NCI-H1092 treated with DMSO at 0.1 percent for 48 hours (cell line): ENCODE measurements at places on chromosomes 5 and 9.

DNA sequence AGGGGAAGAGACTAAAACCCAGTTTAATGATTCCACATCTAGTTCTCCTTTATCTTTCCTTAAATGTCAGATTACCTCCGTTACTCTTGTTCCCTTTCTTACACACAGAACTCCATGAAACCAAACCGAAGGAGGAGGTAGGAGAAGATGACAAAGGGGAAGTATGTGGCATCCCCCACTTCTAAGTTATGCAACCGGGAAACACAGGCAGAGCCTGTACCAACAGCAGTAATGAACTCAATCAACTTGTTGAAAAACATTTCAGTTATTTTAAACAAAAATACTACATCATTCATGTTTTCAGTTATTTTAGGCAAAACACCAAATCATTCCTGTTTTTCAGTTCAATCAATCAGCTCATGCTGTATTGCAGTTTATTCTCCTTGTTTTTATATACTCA is 101.8 kb downstream of the PCSK1 start:
- no peak for DNase-seq

- no peak for DNase-seq
These were observed 270.4 kb upstream of the TUT7 start for GRCh38 chr9:86624630-86625029.

GRCh38 chr5:174501461-174502069 is 222.8 kb upstream of the MSX2 start:
- no peak for DNase-seq

DNA sequence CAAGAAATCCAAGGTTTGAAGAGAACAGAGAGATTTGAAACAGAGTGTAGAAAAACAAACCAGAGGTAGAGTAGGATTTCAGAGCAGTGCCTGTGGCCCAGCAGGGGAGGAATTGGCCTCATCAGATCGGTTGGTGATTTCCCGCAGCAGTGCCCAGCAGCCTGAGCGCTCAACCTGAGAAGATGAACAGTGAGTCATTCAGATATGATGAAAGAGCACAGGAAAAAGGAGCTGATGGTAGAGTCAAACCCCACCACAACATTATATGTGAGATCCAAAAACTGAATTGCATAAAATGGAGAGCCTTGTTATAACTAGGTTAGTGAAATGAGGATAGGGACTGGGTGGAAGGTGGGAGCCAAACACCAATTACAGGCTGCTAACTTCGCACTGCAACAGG is 248.9 kb downstream of the PIK3R1 start:
- DNase-seq, result no peak

DNA sequence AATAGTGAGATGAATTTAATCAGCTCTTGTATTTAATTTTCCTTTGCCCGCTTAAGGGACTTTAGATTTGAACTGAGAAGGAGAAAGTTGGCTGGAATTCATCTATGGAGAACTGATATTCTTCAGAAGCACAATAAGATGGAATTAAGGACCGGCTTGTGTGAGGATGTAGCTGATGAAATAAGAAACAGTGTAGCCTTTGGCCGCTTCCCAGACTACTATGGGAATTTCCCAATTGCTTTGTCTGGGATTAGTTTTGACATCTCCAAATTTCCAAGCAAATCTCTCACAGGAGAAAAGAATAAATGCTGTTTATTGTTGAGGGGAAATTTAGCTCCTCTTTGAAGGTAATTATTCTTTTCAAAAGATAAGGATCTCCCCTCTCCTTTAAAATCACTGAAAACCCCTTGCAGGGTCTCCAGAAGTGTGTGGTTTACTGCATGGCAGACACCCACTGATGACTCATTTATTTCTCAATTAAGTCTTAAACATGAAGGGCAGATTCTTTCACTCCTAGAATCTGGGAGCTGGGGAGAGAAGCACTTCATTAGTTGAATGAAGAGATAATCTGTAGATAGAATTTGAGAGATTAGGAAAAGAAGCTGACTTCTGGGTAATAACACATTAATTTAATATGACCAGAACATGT is 606.5 kb upstream of the ADAMTS16 start:
- DNase-seq, result no peak

- no peak for DNase-seq
These were observed 23.4 kb downstream of the CEMIP2 start for GRCh38 chr9:71744754-71745521.

GRCh38 chr9:2132484-2133082 is 117.4 kb downstream of the SMARCA2 start:
- DNase-seq, result peak; percentile 35

GRCh38 chr9:97487107-97487506 is 14.4 kb upstream of the TMOD1 start:
- DNase-seq, result no peak

GRCh38 chr5:4203146-4203545 is 607.5 kb downstream of the IRX1 start:
- DNase-seq, result no peak

- DNase-seq, result no peak
These were observed 3.0 kb downstream of the RLN2 start for GRCh38 chr9:5301544-5301943.

DNA sequence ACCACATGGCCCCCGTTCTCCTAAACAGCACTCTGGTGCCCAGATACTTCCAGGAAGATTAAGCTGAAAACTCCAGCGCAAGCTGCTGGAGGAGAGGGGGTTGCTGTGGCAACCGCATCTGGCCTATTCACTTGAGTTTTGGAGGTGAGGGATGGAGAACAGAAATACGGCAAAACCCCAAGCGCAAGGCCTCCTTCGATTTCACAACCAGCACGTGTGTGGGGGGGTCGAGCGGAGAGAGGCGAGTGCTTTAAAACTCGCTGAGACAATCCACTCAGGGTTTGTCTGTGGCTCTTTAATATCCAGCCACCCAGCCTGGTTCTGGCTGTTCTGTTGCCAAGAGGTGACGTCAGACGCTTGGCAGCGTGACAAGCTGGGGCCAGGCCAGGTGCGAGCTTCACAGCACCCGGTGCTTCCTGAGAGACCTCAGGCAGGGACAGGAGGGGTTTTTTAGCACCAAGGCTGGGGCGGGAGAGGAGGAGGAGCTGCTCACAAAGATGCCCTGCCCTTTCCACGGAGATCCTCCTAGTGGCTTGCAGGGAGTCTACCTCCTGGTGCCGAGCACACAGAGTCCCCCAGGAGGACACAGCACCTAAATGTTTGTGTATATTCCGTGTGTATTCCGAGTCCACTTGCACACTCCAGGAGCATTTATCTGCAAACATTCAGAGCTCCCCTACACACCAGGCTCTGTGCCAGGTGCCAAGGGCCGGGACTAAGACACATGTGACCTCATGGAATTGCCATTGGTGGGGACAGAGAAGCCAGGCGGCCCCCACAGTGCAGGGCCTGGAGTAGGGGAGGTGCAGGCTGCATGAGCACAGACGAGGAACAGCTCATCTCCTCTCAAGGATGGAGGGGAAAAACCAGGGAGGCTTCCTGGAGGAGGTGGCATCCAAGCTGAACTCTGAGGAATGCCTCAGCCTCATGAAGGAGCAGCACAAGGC is 194.6 kb downstream of the OLFM1 start:
- peak; percentile 91 for DNase-seq

GRCh38 chr9:127595611-127596010 is 16.5 kb upstream of the STXBP1 start:
- DNase-seq, result no peak

DNA sequence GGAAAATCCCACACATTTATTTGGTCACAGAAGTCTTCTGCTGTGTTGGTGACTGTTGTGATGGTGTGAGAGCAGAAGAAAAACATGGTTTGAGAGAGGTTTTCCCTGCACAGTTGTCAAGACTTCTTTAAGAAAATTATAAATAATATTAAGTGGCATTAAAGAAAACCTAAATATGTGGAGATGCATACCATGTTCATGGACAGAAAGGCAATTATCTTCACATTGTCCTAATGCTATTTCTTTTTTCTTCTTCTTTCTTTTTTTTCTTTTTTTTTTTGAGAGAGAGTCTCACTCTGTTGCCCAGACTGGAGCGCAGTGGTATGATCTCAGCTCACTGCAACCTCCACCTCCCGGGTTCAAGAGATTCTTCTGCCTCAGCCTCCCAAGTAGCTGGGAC is 24.3 kb upstream of the ERGIC1 start:
- no peak for DNase-seq

GRCh38 chr9:97527626-97528528 is 26.4 kb downstream of the TMOD1 start:
- DNase-seq, result no peak

DNA sequence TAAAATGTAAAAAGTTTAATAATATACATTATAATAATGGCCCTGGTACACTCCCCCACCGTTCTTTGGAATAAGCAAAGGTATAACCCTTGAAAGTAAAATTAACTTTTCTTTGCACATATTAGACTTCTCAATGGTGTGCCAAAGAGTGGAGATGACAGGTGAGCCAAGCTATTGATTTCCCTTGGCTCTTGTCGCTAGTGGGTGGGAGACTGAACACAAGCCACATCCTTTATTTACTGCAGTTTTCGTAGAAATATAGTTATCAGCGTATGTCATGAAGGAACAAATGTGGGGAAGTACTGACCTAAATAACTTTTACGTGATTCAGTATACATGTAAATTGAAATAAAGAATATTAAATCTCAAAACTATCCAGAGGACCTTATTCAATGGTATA is 549.3 kb downstream of the RAB3C start:
- no peak for DNase-seq

DNA sequence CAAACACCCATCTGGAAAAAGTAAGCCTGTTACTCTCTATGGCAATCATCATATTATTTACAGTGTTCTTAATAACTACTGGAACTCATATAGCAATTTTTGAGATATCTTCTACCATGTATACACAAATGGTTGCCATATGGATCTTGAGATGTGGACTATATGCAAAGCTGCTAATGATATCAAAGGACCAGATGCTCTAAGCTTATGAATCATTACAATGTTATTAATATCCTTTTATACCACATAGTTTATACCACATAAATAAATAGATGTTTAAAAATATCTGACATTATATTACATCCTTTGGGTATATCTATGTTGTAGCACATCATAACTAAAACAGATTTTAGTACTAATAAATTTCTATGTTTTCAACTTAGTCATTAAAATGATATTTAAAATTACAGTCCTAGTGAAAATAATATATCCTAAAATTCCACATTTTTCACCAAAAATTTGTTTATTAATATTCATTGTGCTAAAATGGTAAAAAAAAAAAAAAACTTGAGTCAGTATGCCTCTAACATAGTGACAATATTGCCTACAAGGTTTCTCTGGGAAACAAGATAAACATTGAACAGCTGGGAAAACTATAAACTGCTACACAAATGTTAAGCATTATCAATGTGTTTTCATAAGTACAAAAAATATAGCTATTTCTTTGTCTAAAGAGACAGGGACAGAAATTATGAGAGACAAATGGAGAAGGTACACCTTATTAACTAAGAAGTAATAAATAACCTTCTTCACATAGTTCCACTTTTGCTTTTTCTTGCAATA is 85.5 kb downstream of the DTWD2 start:
- no peak for DNase-seq

DNA sequence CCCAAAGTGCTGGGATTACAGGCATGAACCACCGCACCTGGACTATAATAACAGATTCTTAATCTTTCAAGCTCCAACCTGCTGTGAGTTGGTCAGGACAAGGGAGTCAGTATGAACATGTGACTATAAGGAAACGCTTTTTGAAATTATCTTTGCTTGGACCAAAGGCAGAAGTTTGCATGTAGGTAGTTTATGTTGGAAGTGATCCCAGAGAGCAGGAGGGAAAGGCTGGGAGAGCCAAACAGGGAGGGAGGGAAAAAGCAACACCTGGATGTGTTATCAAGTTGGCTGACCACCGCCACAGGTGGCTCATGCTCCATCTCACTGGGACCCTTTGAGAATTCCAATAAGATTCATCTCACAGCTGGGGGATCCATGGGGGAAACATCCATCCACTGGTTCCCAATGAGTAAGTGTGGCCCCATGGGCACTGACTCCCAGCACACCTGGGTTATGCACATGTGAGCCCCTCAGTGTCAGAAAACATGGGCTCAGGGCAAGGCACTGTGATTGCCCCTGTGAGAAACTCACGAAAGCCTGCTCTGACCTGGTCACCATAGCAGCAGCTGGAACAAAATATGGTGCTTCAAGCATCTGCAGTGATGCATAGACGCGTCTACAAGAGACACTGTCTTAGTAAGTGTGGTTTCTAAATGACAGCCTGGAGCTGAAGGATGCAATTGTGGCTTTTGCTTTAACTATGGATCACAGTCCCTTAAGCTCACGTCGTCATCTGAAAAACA is 62.1 kb downstream of the ARSB start:
- DNase-seq, result no peak

DNA sequence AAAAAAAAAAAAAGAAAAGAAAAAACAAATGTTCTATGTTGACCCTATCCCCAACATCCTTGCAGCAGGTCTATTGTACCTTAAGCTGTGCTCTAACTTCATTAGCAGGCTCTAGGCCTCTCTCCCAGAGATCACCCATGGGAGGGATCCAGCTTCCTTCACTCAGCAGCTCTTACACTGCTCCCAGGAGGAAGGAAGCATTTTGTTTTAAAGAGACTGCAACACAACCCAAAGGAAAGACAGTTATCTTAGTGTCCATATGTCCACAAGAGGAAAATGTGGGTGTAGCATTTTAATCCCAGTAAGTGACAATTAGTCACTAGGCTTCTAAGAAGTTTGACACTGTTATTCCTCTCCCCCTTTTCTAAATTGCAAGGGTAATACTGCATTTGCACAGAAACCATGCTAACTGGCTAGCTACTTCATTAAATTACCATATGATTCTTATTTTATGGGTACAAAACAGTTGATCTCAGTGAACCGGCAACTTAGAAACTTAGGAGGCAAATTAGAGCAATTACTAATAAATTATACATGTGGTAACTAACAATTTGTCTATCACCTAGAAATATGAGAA is 58.8 kb downstream of the MARCHF3 start:
- no peak for DNase-seq

- DNase-seq, result no peak
These were observed 105.0 kb downstream of the ERCC6L2 start for GRCh38 chr9:95980262-95981125.

- no peak for DNase-seq
These were observed 106.2 kb downstream of the RXRA start for GRCh38 chr9:134432471-134432870.

DNA sequence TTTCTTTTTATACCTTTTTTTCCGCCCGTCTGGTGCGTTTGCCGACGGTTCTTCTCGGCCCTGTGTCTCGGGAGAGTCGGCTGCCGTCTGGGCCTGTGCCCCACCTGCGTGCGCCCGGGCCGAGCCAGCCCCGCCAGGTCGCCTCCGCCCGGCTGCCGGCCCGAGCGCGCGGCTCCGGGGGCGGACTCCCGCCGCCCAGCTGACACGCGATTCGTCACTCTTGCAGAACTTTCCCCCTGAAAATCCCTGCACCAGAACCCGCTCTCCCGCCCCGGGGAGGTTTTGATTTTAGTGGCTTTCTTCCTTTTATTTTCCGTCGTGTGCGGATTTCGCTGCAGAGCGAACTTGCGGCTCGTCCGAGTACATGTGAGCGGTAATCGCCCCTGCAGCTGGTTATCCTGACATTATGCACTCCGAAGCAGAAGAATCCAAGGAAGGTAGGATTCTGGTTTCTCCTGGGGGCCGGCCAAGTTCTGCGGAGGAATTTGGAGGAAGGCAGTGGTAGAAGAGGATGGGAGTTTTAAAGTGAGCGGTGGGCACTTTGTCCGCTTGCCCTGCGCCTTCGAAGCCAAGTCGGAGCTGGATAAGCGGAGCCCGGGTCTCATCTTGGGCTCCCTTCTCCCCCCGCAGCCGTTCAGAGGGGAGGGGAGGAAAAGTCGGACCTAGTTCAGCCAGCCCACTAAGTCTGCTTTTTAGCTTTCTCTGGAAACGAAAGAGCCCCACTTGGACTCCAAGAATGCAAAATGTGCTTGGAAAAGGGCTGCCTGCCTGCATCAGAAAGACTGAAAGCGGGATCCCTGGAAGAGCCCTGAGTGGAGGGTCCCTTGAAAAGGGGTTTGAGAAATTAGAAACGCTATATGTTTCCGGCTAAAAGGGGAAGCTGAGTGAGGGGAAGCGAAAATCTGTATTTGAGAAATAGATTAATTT is at the start of gene TNFAIP8:
TSS of gene TNFAIP8 (plus strand) at position 335 of the 927 bp plus-strand sequence. CDS start at position 407, 72 bp downstream.
- DNase-seq, result peak; percentile 1
